NCI-H187 treated with DMSO at 0.1 percent for 48 hours (cell line): ENCODE measurements at places on chromosomes 6 and 20.

- DNase-seq, result no peak
Measured at GRCh38 chr6:110875548-110876169, 1.1 kb downstream of the AMD1 start.

DNA sequence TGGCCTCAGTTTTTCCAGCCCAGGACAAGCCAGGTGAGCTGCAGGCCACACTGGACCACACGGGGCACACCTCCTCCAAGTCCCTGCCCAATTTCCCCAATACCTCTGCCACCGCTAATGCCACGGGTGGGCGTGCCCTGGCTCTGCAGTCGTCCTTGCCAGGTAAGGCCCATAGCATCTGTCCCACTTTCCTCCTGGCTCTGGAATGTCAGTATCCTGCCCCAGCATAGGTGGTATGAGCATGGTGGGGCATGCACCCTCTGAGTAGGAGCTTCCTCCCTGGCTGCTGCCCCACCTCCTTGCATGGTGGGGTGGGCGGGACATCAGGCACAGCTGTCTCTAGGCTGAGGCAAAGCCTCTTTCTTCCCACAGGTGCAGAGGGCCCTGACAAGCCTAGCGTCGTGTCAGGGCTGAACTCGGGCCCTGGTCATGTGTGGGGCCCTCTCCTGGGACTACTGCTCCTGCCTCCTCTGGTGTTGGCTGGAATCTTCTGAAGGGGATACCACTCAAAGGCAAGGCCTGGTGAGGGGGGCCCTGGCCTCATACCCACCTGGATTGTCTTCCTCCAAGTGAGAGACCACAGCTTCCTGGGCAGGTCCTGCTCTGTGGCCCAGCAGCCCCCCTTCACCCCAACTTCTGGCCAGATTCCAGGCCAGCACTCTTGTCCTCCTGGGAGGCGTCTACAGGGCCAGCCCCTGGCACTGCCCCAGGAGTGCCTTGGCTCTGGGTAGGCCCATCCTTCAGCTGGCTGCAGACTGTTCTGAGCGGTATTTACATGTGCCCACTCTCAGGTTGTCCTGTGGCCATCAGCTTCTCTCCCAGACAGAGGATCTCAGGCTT, 9.1 kb downstream of the PI16 start:
- DNase-seq, result no peak

DNA sequence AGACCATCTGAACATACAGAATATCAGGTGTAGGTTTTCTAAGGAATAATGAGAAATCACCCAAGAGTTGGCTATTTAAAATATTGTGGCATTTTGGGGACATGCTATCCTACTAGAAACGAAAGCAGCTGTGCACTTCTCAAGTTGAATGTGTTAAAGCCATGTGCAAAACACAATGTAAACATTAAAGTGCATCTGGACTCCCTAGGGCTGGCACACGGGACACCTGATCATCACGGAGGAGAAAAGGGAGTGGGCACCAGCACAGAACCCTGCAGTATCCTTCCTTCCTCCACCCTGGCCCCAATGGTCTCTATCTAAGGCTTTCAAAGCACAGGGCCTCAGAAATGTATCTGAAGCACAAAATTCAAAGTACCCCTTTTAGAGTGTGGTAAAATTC, 94.3 kb downstream of the INSM1 start:
- DNase-seq, result no peak

GRCh38 chr6:39388606-39389483, 66.3 kb upstream of the KCNK16 start:
- no peak for DNase-seq

DNA sequence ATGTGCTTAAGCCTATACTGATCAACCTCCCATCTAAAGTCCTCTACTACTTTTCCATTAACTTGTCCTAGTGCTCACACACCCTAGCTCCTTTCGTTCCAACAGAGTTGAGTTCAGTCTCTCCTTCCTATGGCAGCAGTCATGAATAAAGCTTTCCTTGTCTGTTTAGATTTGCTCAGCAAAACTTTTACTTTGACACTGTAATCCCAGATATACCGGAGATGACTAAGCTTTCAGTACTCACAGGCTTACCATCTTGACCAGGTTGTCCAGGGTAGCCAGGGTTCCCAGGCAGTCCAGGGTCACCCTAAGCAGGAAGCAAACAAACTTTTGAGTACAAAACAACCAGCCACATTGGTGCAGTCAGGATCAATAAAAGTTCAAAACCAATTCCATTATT, 90.7 kb downstream of the COL21A1 start:
- no peak for DNase-seq

DNA sequence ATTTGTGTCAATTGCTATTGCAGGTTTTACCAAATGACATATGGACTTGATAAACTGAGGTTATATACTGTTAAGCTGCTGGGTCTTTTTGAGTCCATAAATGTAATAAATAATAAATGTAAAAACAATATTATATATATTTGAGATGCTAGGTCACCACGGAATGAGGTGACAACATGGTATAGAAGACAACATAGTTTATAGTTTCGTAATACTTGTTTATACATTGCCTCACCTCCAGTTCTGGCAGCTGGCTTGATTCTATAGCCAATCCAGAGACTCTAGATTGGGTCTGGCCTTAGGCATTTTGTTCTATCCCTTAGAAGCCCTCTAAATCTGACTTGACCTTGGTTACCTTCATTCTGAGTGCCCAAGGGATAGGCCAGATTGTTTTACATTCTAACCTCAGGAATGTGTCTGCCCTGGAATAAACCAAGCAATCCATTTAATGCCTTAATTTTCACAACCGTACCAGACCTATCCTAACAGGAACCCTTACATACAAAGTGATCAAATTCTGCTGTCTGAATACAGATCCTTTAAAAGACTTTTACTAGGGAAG, 61.5 kb upstream of the STXBP5 start:
- no peak for DNase-seq

GRCh38 chr20:63052571-63053431, 46.0 kb upstream of the BHLHE23 start:
- no peak for DNase-seq

DNA sequence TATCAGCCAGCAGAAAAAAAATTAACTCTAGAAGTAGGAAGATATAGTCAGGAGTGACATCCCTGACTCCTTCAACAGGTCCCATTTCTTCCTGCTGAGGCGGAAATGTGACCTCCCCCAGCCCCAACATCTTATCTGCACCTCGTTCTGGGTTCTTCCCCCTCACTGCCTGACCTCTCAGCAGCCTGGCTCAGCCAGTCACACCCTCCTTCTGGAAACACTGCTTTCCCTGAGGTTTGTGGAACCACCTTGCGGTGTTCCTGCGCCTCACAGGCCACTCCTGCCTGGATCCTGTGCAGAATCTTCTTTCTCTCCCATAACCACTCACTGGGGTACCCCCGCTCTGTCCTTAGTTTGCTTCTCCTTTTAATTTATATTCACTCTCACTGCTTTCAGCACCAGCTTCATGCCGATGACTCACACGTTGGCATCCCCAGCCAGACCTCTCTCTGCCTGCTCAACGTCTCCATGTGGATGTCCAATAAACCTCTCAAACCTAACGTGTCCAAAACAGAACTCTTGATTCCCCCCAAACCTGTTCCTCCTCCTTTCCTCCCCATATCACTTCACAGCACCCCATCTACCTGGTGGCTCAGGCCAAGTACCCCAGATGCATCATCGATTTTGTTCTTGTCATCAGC, 222.8 kb upstream of the PLN start:
- no peak for DNase-seq

- no peak for DNase-seq
Measured at GRCh38 chr6:6518631-6519427, 69.7 kb upstream of the LY86 start.
